ENCODE measurements at places on chromosomes 16 and 17.

DNA sequence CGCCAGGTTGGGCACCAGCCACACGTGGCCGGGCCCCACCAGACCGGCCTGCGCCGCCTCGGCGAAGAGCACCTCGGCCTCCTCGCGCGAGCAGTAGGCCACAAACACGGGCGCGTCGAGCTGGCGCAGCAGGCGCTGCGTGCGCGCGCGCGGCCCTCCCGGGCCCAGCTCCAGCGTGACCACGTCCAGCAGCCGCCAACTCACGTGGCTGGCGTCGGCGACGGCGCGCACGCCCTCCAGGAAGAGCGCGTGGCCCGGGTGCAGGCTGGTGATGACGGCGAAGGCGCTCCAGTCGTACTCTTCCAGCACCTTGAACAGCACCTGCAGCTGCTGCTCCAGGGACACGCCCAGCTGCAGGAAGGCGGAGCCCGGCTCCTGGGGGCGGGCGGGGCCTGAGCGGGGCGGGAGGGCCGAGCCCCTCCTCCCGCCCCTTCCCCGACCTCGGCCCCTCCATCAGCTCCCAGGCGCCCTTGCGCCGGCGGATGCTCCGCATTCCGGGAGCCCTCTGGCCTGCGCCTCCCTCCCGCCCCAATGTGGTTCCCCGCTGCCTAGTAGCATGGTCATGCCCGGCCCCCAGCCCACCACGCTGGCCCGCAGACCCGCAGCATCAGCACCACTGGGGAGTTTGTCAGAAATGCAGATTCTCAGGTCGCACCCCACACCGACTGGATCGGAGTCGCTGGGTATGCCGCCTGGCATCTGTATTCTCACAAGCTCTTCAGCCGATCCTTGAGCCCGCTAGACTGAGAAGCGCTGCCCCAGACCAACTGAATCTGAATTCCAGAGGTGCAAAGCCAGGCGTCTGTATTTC, 7.2 kb downstream of the GRIN2C start:
- DNase-seq: no peak

- DNase-seq: no peak
Measured at GRCh38 chr16:87369796-87370719, 13.5 kb downstream of the FBXO31 start.

GRCh38 chr17:50507871-50508572, at the start of gene MYCBPAP:
Gene MYCBPAP, plus strand, starts transcription at chr17:50508439. Its CDS starts 236 bp downstream, at chr17:50508675.
- DNase-seq: peak; percentile 36

GRCh38 chr16:85416228-85417109, 196.7 kb upstream of the GSE1 start:
- DNase-seq: no peak

DNA sequence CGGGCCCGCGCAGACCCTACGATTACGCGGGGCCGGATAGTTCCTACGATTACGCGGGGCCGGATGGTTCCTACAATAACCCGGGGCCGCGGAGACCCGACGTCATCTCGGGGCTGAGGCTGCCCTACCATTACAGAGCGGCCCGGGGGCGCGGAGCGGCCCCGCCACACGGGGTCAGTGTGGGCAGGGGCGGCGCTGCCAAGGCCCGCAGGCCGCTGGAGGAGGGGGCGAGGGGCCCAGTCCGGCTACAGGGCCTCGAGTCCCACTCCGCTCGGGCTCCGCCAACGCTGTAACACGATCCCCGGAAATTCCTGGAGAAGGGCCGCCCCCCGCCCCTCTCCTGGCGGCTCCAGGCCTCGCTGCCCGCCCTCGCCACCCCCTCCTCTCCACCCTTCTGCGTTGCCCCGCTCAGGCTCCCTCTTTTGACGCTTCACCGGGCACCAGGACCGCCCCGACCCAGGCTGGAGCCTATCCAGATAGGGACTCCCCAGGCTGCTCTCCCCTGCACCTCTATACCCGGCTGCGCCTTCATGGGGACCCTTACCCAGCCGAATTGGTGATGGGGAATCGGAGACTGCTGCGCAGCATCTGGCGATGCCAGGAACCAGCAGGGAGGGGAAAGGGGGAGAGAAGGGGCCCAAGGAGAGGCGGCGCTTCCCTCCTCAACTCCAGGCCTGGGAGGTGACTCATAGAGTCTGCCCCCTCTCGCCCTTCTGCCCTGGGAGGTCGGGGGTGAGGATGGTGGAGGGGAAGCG, at the start of gene RAB34:
TSS of gene RAB34 (minus strand) at position 291 of the 755 bp plus-strand sequence. CDS start 602 bp downstream, outside the sequence.
- DNase-seq: no peak

- DNase-seq: no peak
Measured at GRCh38 chr17:1645207-1646171, at the start of gene SCARF1. Gene SCARF1, minus strand, starts transcription at chr17:1645732. Its CDS starts 35 bp downstream, at chr17:1645697.

GRCh38 chr17:59357219-59357697, 25.8 kb downstream of the YPEL2 start:
- DNase-seq: peak; percentile 50

GRCh38 chr16:89198417-89199240, 1.7 kb downstream of the SLC22A31 start:
- no peak for DNase-seq

GRCh38 chr17:72588961-72589360, 468.1 kb downstream of the SOX9 start:
- DNase-seq: no peak

DNA sequence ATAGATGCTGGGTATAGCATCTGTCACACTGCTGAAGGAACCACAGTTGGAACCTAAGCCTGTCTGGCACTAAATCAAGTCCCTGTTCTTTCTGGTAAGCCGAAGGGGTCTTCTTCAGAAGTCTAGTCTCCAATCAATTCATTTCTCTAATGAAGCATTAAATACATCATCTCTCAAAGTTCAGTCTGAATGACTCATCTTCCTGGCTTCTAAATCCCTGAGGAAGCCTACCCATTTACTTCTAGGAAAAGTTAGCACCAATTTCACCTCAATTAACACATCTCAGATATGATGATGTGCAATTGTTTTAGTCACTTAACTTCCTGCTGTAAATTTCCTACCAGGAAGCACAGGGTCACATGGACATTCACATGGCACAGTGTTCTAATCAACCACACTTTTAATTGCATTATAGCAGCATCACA, 49.9 kb downstream of the TEX14 start:
- DNase-seq: no peak

- no peak for DNase-seq
Measured at GRCh38 chr17:70072546-70073309, 2.3 kb upstream of the KCNJ16 start.

DNA sequence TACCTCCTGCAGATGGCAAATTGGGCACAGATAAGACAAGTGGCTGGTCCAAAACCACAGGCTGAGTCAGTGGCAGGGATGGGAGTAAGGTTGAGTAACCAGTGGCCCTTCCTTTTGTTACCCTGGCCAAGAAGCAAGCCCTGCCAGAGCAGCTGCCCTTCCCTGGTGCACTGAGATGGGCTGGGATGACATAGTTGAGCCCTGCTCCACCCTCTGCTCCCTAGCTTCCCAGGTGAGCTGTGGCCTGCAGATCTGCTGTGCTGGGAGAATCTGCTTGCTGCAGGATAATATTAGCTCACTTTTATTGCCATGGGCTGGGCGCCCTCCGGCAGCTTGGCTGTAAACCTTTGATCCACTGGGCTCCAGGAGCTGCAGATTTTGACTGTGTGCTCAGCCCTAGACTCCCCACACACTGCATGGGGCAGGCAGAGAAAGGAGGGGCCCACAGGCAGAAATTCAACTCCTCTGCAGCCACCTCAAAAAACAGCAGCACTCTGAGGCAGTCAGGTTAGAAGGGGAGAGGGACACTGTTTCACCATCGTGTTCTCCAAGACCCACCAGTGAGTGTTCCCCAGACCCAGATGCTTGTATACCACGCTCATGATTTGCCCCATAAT, 101.8 kb downstream of the CBLN1 start:
- no peak for DNase-seq

GRCh38 chr16:70688246-70688742, 2.4 kb upstream of the MTSS2 start:
- DNase-seq: no peak

- DNase-seq: no peak
Measured at GRCh38 chr16:2717383-2718263, 2.4 kb downstream of the PRSS27 start.

GRCh38 chr17:12398441-12399051, 267.1 kb upstream of the MYOCD start:
- DNase-seq: no peak

DNA sequence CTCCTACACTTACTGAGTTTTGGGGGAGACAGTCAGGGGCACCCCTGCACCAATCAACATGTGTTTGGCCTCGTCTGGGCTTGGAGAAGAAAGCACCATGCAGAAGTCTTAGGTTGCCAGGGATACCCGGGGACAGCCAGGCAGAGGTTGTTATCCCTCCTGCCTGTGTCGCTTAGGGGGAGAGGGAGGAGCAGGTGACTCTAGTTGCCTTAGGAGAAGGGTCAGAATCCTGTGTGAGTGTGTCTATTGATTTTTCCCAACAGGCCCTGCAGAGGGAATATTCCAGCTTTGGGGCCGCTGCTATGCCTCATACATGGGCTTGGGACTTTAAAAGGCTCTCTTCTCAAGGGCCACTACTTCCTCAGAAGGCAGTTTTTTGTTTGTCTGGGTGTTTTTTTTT, 89.1 kb downstream of the RGS9 start:
- DNase-seq: no peak

GRCh38 chr16:30085247-30085646, 6.5 kb downstream of the TBX6 start:
- DNase-seq: no peak

GRCh38 chr17:9668517-9668916, 23.2 kb downstream of the USP43 start:
- no peak for DNase-seq

- peak; percentile 17 for DNase-seq
Measured at GRCh38 chr17:48307814-48308411, 122.1 kb downstream of the SKAP1 start.

- no peak for DNase-seq
Measured at GRCh38 chr17:48611213-48611612, 396 bp upstream of the HOXB7 start.

DNA sequence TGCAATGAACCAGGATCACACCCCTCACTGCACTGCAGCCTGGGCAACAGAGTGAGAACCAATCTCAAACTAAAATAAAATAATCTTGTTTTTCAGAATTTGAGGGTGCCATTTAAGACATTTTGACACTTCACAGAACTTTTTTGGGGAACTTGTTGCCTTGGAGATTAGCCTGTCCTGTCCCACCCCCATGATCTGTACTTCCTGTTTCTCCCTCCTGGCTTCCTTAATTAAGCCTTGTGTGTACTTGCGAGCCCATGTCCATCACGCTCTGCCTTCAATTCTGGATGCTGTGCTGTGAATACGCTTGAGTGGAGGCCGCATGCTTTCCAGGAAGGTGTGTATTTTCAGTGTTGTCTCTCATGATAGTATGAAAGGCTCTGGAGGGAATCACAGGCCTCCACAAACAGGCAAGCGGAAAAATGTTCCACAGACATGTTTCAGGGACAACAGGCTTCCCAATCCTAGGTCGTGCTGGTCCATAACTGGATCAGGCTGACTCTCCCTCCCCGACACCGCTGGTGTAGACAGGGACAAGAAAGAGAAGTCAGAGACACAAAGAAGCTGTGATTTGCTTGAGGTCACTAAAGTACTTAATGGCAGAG, 56.9 kb downstream of the NOS2 start:
- DNase-seq: no peak

Measured in HS-27A (cell line).